IPS DF 6.9 (cell line): ENCODE measurements at places on chromosomes 2 and 18.

DNA sequence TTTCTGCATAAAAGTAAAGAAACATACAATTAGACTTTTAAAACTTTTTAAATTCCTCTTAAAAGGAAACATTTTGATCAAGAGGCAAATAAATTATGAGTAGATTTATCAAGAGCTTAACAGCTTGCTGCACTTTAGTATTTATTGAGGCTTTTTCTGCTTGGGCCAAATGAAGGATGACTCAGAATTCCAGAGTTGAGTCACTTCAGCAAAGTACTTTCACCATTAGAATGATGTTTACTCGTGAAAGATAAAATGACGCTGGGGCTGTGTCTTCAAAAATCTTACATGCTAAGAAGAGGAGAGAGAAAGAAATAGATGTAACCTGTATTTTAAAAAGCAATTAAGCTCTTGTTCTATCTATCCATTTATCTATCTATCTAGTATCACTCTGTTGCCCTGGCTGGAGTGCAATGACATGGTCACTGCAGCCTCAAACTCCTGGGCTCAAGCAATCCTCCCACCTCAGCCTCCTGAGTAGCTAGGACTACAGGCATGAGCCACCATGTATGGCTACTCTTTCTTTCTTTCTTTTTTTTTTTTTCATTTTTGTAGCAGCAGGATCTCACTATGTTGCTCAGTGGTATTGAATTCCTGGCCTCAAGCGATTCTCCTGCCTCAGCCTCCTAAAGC lies 75.3 kb upstream of the RIOK3 start:
- no peak for DNase-seq

DNA sequence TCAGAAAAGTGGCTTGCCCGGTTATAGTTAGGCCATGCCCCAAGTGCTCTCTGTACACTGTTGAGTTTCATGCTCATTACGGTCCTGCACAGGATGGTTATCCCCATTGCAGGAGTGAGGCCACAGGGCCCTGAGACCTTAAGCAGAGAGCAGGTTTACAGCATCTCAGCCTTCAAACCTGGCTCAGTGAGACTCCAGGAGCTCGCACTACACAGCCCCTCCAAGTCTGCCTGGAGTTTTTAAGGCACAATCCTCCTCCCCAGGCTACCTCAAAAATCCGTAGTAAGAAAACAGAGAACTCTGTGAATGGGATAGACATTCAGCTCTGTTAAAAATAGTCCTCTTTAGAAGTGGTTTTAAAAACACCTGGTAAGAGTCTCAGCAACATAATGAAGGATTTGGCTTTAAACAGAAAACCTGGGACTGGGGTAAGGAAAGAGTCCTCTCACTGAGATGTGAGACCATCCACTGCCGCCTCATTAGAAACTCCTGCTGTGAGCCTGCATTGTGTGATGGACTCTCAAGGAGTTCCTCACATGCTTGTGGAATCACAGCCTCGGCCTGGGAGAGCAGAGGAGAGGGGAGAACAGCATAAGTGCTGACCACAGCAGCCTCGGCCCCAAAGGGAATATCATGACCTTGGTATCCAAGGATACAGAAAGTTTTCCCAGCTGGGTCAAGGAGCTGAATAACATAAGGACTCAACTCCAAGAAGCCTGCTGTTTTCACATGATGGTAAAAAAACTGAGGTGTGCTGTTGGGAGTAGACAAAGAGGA lies 214.8 kb downstream of the ATAD2B start:
- DNase-seq, result no peak

DNA sequence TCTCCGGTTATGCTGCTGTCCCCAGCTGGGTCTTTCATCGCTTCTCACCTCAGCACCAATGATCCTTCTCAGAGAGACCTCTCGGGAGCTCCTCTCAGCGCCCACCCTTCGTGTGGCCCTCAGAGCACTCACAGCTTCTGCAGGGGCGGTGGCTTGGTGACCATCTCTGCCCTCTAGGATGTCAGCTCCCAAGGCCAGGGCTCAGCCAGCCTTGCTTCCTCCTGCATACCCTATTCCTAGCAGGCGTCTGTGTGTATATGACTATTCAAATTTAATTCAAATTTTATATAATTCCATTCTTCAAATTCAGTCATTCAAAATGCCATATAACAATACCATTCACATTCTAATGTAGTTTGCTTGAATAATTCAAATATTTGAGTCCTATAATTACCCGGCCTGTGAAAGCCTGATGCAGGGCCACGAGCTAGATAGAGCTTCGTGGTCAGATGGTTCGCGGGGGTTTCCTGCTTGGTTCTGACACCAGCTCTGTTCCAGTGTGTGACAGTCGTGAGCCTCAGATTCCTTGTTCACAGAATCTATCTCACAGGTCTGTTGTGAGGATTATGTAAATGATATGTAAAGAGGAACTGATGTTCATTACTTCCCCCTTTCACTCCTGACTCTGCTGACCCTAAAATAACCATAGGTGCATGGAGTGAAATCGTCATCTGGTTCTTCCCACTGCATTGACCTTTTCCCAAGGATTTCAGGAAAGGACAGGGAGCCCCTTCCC lies 94.0 kb upstream of the CNGA3 start:
- no peak for DNase-seq

- no peak for DNase-seq
These were observed 413.6 kb downstream of the PTH2R start for GRCh38 chr2:208820014-208820688.

DNA sequence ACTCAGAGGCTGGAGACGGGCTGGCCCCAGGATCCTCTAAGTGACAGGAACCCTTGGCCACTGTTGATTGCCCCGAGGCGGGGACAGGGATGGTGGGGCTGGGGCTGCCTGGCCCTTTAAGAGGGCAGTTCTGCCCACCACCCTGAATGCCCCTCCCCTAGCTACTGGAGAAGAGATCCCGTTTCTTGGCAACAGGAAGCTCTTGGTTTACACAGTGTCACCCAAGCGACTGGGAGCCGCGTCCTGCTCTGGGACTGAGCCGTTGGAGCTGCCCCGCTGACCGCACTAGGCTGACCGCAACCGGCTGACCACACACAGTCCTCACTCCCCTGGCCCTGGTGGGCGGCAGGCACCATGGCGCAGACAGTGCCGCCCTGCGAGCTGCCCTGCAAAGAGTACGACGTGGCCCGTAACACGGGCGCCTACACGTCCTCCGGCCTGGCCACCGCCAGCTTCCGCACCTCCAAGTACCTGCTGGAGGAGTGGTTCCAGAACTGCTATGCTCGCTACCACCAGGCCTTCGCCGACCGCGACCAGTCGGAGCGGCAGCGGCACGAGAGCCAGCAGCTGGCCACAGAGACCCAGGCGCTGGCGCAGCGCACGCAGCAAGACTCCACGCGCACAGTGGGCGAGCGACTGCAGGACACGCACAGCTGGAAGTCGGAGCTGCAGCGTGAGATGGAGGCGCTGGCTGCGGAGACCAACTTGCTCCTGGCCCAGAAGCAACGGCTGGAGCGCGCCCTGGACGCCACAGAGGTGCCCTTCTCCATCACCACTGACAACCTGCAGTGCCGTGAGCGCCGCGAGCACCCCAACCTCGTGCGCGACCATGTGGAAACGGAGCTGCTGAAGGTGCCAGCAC lies at the start of gene TEKT4:
Gene TEKT4, plus strand, starts transcription at position 205 of the 862 bp plus-strand sequence. Its CDS starts 150 bp downstream, at position 355.
- DNase-seq, result no peak

- DNase-seq, result no peak
These were observed 73.8 kb upstream of the CDCA7 start for GRCh38 chr2:173280853-173281252.
